ENCODE measurements at places on chromosomes 13 and 19.
A peak's percentile ranks its signal among the peaks of the same experiment; 100 is the strongest.

DNA sequence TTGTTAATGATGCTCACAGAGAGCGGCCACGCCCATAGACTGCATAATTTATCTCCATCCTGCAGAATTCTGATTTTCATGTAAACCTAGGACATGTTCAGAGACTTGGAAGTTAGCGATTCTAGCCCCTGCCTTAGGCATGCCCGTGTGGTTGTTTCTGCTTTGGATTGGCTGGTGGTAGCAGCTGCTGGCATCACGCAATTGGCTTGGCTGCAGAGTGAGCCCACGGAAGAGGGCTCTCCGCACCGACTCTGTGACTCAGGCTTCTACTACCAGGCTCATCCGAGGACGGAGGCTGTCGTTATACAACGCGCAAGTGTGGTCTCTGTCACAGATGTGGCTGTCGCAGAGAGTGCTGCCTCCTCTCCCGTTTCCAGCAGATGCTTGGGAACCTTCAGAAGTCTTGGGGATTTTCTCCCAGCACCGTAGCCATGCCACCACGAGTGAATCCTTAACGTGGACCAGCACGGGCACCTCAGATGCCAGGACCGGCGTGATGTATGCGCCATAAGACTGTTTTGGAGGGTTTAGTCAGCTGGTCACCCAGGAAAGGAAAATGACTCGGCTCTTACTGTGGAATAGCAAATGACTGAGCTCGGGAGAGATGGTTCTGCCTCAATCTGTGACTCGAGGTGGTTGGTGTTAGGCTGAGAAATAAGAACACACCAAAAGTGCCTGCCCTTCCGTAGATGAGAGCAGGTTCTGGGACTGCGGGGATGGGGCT, 61.0 kb upstream of the F7 start:
- no peak for DNase-seq

DNA sequence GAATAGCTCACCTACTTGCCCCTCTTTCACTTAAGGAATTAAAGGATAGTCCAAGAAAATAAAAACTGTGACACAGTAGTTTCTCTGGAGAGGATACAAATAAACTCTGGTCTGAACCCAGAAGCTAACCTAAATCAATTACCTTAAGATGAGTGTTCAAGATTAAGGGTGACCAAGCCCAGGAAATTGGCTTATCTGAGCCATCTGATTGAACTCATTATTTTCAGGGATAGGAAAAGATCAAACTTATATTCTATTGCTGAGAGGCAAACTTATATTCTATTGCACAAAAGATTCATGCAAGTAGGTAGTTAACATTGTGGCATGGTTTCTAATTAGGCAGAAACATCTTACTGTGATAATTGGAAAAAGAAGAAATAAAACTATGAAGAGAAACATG, 175.1 kb downstream of the DCLK1 start:
- no peak for DNase-seq

- no peak for DNase-seq
Measured at GRCh38 chr19:54644056-54644455, 13.8 kb downstream of the LILRB1 start.

DNA sequence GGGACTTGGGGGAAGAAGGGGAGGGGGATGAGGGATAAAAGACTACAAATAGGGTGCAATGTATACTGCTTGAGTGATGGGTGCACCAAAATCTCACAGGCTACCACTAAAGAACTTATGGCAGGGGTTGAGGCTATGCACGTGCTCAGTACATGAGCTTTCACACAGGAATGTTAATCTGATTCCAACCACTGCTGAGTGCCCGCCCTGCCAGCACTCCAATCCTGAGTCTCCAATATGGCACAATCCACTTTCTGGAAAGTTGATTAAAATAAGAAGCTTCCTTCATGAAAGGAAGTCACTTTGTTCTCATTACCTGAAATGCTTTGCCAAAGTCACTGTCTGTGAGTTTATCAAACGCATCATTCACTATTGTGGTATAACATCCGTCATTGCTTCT, 463.0 kb downstream of the IRS2 start:
- no peak for DNase-seq

DNA sequence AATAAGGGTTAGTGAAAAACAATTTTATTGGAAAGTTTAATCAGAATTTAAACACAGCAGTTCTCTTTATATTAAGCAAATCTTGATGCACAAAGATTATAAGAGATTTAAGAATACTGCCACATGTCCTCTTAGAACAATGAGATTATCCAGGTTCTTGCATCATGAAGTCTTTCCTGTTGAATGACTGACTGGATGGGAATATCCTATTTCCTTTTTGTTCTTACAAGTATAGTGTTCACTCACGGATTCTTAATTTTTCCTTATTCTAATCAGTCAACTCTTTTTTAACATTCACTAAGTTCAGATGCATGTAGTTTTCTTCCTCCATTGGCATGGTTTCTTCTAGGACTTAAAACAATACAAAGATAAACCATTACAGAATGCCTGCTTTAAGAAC, 10.1 kb downstream of the URI1 start:
- no peak for DNase-seq

DNA sequence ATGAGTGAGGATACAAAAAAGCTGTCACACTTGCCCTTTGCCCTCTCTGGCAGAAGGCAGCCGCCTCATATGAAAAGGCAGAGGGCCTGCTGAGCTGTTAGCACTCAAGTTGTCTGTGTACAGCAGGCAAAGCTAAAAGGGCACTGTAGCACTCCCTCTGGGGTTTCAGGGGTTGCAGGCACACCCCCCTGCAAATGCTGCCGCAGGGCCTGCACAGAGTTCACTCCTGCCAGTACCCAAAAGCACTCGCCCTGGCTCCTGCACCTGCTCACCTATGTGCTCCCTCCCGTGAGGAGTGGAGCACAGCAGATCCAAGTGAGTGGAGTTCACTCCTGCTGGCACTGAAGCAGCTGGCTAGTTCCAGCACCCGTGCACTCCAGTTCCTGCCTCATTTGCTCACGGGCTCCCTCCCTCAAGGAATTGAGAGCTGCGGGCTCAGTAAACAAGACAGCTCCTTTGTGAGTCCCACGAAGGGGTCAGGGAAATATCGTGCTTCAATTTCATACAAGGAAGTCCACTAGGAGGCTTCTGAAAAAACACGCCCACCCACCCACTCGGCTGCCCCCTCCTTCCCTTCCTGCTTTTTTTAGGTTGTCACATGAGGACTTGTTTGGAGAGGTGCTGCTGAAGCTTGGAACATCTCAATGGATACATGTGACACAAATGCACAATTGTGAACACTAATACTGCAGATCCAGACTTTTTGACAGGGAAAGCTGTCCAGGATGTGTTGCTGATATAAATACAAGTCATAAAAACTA, 9.9 kb upstream of the RCBTB2 start:
- DNase-seq = no peak

- no peak for DNase-seq
Measured at GRCh38 chr19:54415208-54415900, at the start of gene TTYH1. TTYH1 (plus strand) TSS chr19:54415464; CDS start chr19:54415553, 89 bp downstream.

DNA sequence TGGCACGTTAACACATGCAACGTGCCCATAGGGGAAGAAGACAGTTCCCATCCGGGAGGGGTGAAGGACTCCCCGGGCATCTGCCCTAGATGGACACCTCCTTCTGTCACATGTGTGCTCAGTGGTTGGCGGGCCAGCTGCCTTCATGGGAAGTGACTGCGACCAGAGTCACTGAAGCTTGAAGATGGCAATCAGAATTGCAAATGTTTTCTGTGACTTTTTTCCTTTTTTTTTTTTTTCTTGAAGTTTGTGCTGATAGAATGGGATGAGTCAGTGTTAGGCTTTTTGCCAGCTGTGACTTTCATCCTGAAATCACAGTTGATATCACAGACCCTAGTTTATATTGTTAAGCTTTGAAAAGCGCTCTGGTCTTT, 109.2 kb upstream of the MCF2L start:
- no peak for DNase-seq

GRCh38 chr19:49497047-49497788, 984 bp downstream of the RPS11 start:
- peak; percentile 83 for DNase-seq

DNA sequence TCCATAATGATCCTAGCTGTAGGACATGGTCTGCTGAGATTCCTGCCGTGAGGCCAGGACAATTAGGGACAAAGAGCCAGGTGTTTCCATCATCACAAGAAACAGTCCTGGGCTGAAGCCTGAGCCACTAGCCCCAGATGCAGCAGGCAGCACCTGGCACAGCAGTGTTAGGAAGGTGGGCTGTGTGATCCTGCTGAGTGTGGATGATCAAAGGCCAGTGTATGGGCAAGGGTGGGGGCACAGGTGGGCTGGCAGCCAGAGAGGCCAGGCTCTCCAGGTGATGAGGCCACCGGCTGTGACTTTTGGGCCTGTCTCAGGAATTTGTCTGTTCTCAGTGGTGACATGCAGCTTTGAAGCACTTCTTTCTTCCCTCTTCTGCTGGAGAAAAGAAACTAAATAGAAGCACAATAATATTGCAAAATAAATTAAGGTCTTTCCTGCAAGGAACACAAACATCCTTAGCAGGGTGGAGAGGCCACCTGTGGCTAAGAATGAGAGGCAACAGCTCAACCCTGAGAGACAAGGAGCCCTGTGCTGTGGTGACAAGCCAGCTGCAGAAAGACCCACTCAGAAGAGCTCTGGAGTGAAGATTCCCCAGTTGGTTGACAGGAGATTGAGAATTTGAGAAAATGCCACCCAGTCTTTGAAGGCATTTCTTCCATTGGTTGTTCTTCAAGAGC, 127.6 kb downstream of the KATNAL1 start:
- no peak for DNase-seq

All from central memory CD4-positive, alpha-beta T cell (primary cell).